Muscle of leg (tissue), 16 donors: ENCODE measurements at places on chromosomes 6 and 20.

DNA sequence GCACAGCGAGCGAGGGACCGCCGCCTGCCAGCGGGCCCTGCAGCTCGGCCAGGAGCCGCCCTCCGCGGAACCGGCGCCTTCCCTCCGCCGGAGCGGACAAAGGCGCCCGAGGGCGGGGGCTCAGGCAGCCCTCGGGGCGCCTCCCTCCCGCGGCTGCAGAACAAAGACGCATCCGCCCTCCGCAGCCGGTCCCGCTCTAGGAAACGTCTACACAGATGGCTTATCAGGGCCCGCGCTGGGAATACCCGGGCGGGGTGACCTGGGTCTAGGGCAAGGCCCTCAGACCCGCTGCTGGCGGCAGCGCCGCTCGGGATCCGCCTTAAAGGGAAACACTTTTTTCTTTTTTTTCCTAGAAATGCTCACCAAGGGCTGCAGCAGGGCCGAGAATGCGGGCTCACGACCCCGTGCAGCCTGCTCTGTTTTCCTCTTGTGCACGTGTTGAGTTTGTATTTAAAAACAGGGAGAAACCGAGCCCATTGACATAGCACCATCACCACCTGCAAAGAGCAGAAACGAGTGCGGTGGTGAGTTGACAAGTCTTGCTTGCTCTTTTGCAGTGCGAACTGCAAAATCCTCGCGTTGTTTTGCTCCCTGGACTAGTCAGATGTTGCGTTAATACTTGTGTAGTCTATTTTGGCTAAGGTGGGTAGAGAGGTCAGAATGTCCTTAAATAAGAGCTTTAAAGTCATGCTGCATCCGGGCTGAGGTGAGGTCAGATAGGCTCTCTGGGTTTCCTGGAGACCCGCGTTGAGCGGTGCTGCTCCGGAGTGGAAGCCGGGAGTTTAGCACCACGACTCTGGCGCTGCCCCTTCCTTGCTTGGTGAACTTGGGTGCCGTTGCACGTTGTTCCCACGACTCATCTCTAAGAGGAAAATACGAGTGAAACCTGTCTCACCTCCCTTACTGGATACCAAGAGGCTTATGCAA is 1.1 kb upstream of the RPS6KA2 start:
- H3K4me1 ChIP-seq, result peaks cover 23% of the 10 kb centered on the region
- no peaks in the 10 kb centered on the region for H3K36me3 ChIP-seq
- peaks cover 10% of the 10 kb centered on the region for H3K27me3 ChIP-seq
- H3K27ac ChIP-seq, result peak overlapping the region; percentile 98

DNA sequence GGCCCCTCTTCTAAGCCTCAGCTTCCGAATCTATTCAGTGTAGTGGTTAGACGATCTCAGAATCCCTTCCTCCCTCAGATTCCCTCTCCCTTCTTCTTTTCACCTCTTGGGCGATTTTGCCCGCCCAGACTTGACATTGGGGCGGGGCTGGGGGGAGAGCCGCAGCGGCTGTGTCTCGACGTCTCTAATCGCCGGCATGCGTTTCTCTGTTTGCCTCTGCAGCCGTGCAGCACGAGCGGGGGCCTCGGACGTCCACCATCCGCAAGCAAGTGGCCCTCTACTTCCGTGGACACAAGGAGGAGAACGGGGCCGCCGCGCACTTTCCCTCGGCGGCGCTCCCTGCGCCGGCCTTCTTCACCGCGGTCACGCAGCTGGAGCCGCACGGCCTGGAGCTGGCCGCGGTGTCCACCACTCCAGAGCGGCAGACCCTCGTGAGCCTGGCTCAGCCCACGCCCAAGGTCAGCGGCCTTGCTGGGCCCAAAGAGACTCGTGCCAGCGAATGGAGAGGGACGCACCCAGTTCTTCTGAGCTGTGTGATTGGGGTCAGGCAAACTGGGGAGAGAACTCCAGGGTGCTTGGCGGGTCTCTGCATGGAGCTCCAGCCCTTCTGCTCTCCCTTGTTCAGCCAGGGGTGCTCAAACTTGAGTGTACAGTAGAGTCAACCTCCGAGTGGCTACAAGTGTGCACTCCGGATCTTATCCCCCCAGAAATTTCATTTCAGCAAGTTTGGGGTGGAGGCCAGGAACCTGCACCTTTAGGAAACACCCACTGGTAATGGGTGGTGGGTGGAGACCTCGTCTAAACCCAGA is 10.7 kb downstream of the NR2E1 start:
- H3K4me1 ChIP-seq, result peaks cover 16% of the 10 kb centered on the region
- H3K36me3 ChIP-seq, result no peaks in the 10 kb centered on the region
- no peak for DNase-seq
- H3K27me3 ChIP-seq, result peaks cover 65% of the 10 kb centered on the region

- DNase-seq, result no peak
- peaks cover 7% of the 10 kb centered on the region for H3K36me3 ChIP-seq
- H3K4me1 ChIP-seq, result peaks cover 28% of the 10 kb centered on the region
- no peak overlapping the region for H3K4me3 ChIP-seq
Observed at GRCh38 chr20:57387945-57388371, 3.2 kb upstream of the RBM38 start.

DNA sequence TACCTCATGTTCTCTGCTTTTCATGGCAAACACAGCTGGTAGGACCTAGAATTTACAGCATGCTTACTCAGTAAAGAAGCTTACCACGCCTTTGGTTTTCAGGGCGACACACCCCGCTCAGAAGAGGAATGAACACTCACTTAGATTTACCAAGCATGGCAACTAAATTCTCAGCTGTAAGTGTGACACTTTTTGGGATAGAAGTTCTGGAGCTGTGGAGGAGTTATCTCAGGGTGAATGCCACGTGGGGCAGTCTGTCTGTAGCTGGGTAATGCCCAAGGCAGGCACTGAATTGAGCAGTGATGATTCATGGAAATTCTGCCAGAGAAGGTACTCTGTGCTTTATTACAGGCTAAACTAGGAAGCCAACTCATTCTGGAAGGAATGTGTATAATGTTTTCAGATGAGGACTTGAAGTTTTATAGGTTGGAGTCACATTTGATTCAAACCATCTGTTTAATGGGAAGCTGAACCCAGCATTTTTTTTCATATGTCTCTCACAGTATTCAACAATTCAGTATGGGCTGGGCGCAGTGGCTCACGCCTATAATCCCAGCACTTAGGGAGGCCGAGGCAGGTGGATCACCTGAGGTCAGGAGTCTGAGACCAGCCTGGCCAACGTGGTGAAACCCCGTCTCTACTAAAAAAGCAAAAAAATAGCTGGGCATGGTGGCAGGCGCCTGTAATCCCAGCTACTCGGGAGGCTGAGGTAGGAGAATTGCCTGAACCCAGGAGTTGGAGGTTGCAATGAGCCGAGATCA is 3.5 kb upstream of the PRIM2 start:
- no peaks in the 10 kb centered on the region for H3K36me3 ChIP-seq
- H3K4me3 ChIP-seq, result no peak overlapping the region
- DNase-seq, result peak; percentile 92

DNA sequence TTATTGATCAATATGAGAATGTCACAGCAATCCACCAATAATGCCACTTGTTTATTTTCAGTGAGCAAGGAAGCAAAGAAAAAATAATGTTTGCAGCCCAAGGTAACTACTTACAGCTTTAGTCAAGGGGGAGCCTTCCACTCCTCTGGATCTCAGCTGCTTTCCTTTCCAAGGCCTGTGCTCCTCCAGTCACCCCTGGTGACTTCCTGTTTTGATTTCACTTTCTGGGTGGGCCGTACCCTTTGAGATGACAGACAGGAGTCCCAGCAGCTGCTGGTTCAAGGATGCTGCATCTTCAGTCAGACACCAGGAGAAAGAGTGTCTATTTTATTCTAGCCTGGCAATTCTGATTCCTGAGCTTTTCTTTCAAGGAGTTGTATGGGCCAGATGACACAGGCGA is 5.6 kb upstream of the VNN2 start:
- no peaks in the 10 kb centered on the region for H3K27me3 ChIP-seq
- peak; percentile 27 for DNase-seq
- H3K4me3 ChIP-seq, result no peak overlapping the region
- no peaks in the 10 kb centered on the region for H3K36me3 ChIP-seq
- no peak overlapping the region for H3K27ac ChIP-seq
- H3K4me1 ChIP-seq, result no peaks in the 10 kb centered on the region
